ENCODE measurements at places on chromosomes 13 and 19.
A peak's percentile ranks its signal among the peaks of the same experiment; 100 is the strongest.

- DNase-seq, result no peak
Measured at GRCh38 chr13:75512253-75512652, 25.4 kb downstream of the COMMD6 start.

- DNase-seq, result no peak
Measured at GRCh38 chr19:55080121-55080967, 4.7 kb downstream of the EPS8L1 start.

- no peak for DNase-seq
Measured at GRCh38 chr13:42532561-42533335, 41.2 kb upstream of the TNFSF11 start.

DNA sequence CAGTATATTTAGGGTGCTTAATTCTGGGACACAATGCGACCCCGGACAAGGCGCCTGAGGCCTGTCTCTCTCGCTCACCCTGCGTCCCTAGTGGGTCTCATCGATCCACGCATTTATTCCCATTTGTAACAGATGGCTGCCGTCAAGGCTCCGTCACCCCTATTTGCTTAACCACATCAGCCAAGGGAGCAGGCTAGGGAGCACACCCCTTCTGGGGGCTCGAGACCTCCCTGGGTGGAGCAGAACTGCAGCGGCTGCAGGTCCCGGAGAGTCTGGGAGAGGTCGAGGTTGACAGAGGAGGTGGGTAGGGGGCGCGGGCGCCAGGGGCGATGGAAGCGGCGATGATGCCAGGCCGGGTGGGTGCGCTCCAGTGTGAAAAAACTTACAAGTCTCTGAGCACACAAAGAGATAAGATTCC is 507 bp downstream of the ALG5 start:
- peak; percentile 56 for DNase-seq

GRCh38 chr13:84980571-84980970 is 818.6 kb downstream of the SLITRK6 start:
- DNase-seq, result no peak
